ENCODE measurements at places on chromosomes 5 and 9.
A peak's percentile ranks its signal among the peaks of the same experiment; 100 is the strongest.

GRCh38 chr9:18138656-18139055 is 335.3 kb upstream of the ADAMTSL1 start:
- DNase-seq, result no peak

DNA sequence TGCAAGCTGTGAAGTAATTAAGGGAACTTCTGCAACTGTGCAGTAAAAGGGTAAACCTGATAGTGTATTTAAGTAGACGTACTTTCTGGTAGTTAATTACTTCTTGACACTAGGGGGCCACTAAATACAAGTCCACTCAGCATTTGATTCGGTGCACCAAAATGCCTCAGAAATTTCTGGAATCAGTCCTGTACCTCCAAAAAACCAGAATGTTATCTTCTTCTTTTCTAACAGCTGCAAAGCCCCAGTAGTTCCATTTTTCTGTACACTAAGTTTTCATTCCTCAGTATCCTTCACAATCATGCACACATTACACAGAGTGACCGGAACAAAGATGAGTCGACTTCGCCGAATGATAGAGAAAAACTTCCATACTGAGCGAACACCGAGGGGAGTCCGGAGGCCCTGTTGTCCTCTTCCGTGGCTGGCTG is 484 bp downstream of the GFM2 start:
- no peak for DNase-seq

DNA sequence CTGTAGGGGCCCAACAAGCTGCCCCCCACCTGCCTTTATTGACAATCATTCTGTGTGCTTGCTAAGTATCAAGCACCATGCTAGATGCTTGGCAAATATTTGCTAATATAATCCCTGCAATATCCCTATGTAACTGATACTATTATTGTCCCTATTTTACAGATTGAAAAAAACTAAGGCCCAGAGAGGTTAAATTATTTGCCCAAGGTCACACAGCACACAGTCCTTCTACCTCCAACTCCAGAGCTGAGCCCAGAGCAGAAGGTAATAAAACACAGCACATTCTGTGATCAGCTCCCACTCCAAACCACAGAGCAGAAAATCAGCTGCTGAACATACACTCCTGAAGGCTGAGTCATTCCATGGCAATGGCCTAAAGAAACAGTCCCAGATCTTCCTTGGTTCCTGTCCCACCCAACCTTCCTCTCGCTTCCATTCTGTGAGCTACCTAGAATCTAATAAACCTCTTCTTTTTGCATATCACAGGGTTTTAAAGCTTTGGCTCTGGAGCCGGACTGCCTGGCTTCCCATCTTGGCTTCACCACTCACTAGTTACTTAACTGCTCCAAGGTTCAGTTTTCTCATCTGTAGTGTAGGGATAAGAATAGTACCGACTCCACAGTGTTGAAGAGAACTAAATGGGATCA is 66.7 kb upstream of the ADRA1B start:
- peak; percentile 69 for DNase-seq

DNA sequence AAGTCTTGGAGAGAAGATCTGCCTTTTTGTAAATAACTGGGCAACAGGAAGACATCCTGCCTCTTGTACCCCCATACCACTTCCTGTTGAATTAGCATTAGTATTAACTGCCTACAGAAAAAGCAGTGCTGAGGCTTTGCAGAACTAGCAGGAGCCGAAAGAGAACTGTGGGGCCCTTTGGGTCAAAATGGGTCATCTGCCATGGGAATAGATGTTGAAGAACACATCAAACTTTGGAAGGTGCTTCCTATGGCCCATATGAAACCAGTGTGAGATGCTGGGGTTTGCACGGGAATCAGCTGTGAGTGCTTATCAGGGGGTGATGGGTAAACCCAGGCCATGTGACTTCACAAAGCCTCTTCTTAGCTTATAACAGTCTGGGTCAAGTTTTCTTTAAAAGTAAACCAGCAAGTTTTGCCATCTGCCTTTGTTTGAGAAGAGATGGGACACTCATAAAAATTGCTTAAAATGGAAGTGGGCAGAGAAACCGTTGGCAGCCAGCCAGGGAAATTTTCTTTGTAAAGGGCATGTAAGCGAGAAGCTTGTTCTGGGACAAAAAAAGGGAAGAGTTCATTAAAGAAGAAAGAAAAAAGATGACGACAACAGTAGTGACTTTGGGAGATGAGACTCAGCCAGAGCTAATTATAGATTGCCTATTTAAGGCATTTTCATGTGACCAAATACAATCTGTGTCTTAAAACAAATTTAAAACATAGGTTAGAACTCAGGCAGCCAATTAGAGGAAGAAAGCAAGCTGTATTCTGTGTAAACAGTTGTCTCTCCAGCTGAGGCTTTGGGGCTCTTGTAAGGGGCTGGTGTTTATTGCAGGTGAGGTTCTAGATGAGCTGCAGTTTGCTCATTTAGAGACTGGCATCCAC is 4.4 kb downstream of the SLC25A25 start:
- DNase-seq, result no peak

- no peak for DNase-seq
These were observed 519.9 kb downstream of the SEMA5A start for GRCh38 chr5:9025942-9026341.

DNA sequence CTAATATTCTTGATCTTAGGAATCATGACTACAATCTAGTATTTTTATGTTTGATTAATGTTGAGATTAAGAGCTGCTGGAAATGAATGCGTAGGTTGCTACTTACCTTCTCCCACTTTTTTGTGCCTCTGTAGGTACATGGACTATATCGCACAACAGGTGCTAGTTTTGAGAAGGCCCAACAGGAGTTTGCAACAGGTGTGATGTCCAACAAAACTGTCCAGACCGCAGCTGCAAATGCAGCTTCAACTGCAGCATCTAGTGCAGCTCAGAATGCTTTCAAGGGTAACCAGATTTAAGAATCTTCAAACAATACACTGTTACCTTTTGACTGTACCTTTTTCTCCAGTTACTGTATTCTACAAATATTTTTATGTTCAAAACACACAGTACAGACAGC is 115.0 kb downstream of the SCAMP1 start:
- DNase-seq, result no peak

DNA sequence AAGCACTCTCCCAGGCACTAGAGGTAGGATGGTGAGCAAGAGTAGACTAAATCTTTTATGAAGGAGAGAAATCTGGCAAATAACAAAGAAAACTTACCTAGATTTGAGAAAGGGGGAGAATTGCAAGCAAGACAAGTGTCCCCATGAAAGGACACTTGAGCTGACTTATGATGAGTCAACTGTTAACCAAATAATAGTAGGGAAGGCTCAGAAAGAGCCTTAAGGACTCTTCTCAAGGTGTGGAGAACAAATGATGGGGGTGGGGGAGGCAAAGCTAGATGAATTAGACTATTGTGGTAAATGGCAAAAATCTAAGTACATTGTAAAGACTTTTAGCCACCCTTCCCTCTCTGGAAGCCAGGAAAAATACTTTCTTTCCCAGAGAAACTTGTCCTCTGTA is 77.6 kb upstream of the RASA1 start:
- no peak for DNase-seq

GRCh38 chr9:22645893-22646292 is 199.3 kb downstream of the DMRTA1 start:
- no peak for DNase-seq

GRCh38 chr5:34684281-34684979 is 28.3 kb downstream of the RAI14 start:
- DNase-seq, result no peak

DNA sequence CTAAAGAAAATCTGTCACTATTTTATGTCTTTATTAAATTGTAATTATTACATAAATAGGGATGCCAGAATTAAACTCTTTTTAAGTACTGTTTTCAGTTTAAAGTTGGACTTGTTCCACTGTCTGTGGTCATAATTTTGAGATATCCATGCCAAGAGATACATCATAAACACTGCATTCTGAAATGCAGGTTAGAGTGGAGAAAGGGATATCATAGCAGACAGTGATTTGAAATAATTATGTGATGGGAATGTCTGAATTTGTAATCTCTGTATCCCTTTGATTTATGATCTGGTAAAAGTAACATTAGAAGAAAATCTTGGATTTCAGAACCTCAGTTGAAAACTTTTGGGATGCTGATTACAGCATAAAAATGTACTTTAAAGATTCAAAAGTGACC is 222.1 kb downstream of the GOLPH3 start:
- no peak for DNase-seq

DNA sequence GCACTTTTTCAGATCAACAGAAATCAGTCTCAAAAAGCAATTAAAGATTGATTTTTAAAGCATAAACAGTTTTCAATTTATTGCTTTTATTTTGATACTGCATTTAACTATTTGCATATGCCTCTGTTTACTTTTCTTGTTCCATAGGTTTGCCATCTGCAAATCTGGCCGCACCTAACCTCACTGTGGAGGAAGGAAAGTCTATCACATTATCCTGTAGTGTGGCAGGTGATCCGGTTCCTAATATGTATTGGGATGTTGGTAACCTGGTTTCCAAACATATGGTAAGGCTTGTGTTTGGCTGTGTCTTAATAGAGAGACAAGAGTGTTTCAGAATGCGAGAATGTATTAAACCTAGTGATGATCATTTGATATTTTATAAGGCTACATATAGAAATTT is 53.9 kb downstream of the NTRK2 start:
- no peak for DNase-seq

GRCh38 chr5:88854769-88855168 is 28.2 kb downstream of the MEF2C start:
- DNase-seq, result no peak

DNA sequence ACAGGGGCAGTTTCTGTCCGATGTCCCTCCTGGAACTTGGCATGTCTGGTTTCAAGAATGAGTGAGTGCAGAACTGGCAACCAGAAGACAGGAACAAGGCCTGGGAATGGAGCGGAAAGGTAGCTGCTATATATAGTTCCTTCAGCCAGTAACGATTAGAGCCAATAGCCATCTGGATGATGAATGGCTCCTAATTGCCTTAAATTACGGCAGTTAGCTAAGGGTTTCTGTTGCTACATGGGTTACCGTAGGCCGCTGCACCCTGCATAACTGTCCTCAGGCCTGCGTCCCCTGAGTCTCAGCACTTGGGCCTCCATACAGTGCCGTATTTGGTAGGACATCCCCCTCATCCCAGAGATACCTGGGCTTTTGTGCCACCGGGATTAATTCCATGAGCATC is 29.4 kb downstream of the WWC1 start:
- no peak for DNase-seq

GRCh38 chr9:137385061-137385655 is 37.8 kb downstream of the EXD3 start:
- no peak for DNase-seq

- no peak for DNase-seq
These were observed 65.3 kb downstream of the OLFM1 start for GRCh38 chr9:135152614-135153334.

DNA sequence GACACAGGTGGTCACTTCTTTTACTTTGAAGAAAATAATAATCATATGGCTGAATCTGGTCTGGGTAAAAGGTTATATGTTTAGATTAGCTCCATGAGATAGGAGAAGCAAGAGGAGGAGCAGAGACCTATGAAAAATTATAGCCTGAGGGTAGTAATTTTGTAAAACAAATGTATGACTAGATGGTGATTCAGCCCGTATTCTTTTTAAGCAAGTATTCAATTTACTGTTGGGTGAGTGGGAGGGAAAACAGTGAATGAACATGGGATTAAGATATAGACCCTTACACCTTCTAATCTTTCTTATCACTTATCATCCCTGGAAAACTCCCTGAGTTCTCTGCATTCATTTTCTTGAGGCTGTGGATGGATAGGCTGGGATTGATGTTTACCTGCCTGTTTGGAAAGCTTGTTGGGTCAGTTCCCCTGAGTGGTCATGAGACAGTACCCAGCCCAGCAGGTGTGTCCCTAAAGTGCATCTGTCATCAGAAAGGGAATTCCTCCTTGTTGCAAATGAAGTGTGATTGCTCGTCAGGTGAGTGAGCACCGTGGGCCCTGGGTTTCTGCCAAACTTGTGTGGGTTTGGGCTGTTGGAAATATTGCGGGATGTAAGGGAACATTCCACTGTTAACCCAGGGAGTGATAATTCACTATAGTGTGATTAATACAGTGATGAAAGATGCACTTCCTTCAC is 101.2 kb upstream of the GDNF start:
- no peak for DNase-seq

DNA sequence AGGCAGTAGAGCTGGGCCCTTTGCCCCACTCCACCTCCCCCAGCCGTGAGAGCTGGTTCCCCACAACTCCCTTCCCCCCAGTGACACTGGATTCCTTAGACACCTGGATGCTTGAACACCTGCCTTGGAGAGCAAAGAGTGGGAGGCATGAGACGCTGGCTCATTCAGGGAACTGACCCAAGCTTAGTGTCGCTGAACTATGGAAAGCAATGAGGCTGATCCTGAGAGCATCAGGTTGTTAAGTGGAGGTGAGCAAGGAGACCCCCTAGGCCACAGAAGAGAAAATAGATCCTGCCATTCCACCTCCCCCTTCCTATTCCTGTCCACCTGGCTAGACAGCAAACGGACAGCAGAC is 2.0 kb downstream of the CCL19 start:
- no peak for DNase-seq

DNA sequence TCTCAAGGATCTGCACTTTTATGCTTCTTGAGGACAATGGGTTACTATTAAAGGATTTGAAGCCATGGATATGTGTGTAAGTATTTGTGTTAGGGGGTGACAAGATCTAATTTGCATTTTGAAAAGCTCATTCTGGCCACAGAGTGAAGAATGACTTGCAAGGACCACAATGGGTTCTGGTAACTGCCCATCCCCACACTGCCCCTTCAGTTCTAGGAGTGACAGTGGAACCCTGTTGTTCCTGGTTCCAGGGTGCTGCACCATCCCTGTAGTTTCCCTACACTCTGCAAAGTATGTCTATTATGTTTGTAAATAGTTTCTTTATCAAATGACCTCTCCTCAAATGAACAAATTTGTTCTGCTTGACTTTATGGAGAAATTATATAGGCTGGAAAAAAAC is 9.7 kb upstream of the SPRY4 start:
- no peak for DNase-seq

GRCh38 chr9:131275332-131276093 is 797 bp downstream of the FAM78A start:
- no peak for DNase-seq

DNA sequence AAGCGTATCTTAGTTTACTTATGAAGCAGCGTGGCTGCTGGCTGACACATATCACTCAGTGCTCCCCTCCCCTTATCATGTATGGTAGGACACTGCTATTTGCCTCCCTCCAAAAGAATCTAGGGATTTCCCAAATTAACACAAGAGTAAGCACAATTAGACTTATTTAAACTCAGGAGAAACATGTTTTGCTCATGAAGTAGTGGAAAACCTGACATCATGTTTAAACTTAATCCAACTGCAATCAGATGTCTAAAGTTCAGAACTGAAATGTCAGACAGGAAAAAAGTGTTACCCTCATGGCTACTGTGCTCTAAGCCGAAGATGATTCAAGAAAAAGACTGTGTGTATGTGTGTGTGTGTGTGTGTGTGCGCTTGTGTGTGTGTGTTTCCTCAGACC is 324.1 kb upstream of the TNC start:
- no peak for DNase-seq

DNA sequence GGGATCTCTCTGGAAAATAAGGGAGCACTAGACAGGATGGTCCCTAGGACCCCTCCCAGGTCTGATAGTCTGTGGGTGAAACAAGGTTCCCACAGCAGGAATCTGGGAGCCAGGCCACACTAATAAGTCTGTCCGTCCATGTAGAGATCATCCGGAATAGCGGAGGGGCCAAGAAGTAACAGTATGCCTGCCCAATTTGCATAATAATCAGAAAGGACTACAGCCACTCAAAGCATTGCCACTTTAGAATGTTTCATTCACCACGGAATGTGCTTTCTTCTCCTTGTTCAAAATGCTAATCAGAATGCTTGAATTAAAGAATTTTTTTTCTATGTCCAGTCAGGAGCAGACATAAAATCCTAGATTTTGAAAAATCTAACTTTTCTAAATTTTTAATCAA is 254.9 kb downstream of the ACTL7B start:
- DNase-seq, result no peak

- no peak for DNase-seq
These were observed 315.2 kb upstream of the ATP10B start for GRCh38 chr5:161167016-161167767.

Data from fibroblast of skin of left quadriceps (primary cell).